Astrocyte of the hippocampus (primary cell): ENCODE measurements at places on chromosomes 4 and X.

DNA sequence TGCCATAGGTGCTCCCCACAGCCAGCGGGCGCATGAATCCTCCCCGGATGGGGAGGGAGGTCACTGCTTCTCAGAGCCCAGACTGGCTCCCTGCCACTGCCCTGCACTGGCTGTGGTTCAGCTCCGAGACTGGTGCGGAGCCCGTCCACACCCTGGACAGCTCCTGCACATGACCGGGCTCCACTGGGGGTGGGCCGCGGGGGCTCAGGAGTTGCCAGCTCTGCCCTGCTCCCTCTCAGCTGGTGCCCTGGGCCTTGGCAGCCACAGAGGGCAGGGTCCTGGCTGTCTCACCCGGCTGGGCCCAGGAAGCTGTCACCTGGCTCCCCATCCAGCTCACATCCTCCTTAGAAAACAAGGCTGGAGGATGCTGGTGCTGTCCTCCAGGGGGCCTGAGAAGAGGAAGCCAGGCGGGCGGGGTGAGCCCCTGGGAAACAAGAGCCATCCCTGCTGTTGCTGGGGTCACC, 64.9 kb upstream of the ADRA2C start:
- DNase-seq: no peak

GRCh38 chrX:41312786-41313185, 21.2 kb upstream of the DDX3X start:
- no peak for DNase-seq

DNA sequence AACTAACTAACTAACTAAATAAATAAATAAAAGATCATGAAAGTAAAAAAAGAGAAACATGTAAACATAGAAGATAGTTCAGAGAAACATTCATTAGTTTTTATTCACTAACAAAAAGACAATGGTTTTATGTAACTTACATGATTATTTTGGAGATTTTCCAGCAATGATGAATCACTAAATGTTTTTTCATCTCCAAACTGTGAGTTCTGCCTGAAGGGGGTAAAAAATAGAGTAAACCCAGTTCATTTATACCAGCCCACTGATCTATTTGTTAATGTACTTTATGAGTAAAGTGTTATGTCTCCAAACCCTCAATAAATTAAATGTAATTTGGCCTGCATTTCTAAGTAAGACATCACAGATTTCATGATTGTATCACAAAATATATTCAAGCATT, 101.1 kb downstream of the ATP8A1 start:
- DNase-seq: no peak

DNA sequence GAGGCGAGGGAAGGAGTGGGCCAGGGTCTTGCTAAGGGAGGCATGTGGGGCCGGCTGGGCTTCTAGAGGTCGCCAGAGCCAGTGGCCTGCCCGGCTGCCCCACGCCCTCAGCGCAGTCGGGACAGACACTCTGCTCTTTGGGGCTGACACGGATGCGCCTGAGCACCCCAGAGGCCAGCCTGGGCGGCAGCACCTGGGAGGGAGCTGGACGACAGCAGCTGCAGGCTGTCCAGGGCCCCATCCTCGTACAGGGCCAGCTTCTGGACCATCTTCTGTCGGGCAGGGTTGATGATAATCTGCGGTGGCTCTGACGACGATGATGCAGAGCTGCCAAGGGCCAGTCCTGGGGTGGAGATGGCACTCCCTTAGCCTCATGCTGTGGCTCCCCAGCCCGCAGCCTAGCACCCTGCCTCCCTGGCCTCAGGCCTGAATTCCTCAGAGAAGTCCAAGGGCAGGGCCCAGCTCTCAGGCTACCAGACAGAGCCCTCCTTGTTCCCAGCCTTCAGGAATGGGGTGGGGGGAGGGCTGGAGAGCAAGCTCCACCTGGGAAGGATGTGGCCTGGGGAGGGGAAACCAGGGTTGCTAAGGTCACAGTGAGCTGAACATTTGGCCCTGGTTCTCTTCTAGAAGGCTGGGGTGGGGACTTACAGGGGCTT, 7.2 kb downstream of the IRAK1 start:
- peak; percentile 53 for DNase-seq

- no peak for DNase-seq
These were observed 3.9 kb downstream of the SPON2 start for GRCh38 chr4:1168191-1169101.

DNA sequence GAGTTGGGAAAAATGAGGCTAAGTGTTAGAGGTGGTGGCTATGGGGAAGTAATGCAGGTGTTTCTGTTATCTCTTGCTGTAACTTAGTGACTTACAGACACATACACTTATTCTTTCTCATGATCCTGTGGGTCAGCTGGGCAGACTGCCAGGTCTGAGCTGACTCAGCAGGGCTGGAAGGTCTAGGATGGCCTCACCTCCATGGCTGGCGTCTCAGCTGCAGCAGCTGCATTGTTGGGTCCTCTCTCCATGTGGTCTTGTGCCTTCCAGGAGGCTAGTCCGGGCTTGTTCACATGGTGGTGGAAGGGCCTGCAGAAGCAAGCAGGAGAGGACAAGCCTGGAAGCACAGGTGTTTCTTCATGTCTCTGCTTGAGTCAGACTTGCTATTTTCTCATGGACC, 172.7 kb downstream of the NHS start:
- peak; percentile 90 for DNase-seq

DNA sequence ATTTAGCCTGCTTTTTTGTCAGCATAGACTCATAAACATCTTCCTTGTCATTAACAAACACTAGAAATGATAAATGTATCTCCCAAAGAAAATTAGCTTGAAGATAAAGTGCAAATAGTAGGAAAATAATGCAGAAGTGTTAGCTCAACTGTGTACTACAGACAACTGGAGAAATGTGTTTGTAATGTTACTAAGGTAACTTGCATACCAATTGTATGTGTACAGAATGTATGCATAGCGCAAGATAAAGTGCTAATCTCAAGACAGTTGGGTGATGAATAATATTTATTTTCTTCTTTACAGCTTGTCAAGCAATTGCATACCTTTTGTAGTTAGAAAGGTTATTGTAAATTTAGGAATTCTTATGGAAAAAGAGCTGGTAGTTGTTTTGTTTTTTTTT, 22.1 kb downstream of the FMR1 start:
- no peak for DNase-seq
